ENCODE measurements at places on chromosomes 4 and X. TPM values are rescaled to one million over a fixed set of nuclear protein-coding genes. Genes with fewer than 3 reads are reported as not detected.

DUSP9 gene
- total RNA-seq: 0.73 TPM

- no peak overlapping the region for H3K4me3 ChIP-seq
- H3K36me3 ChIP-seq: no peaks in the 10 kb centered on the region
- no peaks in the 10 kb centered on the region for H3K27me3 ChIP-seq
Observed at GRCh38 chr4:154560824-154561231, 2.0 kb upstream of the FGB start.

MND1 gene
- 0.64 TPM for total RNA-seq

DNA sequence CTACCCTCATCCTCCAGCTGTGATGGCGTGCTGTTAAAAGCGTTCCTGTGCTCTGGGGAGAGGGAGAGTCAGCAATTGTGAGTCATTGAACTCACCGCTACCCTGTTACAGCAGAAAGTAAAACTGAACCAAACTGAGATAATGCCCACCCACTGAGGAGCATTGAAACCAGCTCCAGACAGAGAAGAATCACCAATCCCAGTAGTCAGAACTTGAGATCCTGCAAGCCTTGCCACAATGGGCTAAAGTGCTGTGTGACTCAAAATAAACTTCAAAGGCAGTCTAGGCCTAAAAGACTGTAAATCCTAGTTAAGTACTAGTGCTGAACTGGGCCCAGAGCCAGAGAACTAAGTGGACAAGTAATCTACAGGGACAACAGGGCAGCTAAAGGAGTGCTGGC, 1394.2 kb upstream of the DIAPH2 start:
- H3K36me3 ChIP-seq: no peaks in the 10 kb centered on the region
- no peak overlapping the region for H3K27ac ChIP-seq
- H3K27me3 ChIP-seq: peaks cover 13% of the 10 kb centered on the region
- no peaks in the 10 kb centered on the region for H3K4me1 ChIP-seq
- no peak for DNase-seq

- H3K27me3 ChIP-seq: no peaks in the 10 kb centered on the region
- no peak overlapping the region for H3K27ac ChIP-seq
- H3K4me3 ChIP-seq: no peak overlapping the region
- no peaks in the 10 kb centered on the region for H3K36me3 ChIP-seq
Observed at GRCh38 chr4:129929052-129929451, 833.1 kb downstream of the C4orf33 start.

FMR1 gene
- total RNA-seq: 38.7 TPM

- H3K27me3 ChIP-seq: no peaks in the 10 kb centered on the region
- no peak for DNase-seq
- H3K36me3 ChIP-seq: no peaks in the 10 kb centered on the region
- no peak overlapping the region for H3K27ac ChIP-seq
- no peak overlapping the region for H3K4me3 ChIP-seq
- no peaks in the 10 kb centered on the region for H3K4me1 ChIP-seq
Observed at GRCh38 chr4:47672696-47673095, 165.2 kb downstream of the CORIN start.

ERVMER34-1 gene
- 2.8 TPM for total RNA-seq
